ENCODE measurements at places on chromosomes 3 and 15.

GRCh38 chr3:113454057-113454456 is 12.8 kb upstream of the CFAP44 start:
- DNase-seq = no peak

- no peak for DNase-seq
These were observed 62.5 kb downstream of the VPS13C start for GRCh38 chr15:61997786-61998185.

DNA sequence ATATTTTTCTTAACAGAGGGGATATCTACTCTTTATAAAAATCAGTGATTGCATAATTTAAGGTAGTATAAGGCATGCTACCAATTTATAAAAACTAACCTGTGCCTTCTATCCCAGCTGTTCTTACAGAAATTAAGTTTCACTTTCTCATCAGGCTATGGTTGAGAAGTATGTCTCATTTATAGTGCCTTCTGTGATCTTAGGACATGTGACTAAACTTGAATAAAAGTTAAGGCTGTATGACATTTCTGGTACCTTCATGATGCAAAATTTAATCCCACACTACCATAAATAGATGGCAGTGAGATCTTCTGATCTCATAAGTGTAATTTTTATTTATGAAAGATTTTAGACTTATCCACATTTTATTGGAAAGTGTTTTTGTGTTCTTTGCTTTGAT is 12.6 kb downstream of the TIPARP start:
- peak; percentile 27 for DNase-seq

GRCh38 chr3:138796761-138797160 is 38.0 kb downstream of the PIK3CB start:
- DNase-seq = no peak

- no peak for DNase-seq
These were observed 184.1 kb downstream of the ADAMTSL3 start for GRCh38 chr15:83837945-83838571.

GRCh38 chr3:36540888-36541518 is 160.7 kb downstream of the STAC start:
- no peak for DNase-seq

DNA sequence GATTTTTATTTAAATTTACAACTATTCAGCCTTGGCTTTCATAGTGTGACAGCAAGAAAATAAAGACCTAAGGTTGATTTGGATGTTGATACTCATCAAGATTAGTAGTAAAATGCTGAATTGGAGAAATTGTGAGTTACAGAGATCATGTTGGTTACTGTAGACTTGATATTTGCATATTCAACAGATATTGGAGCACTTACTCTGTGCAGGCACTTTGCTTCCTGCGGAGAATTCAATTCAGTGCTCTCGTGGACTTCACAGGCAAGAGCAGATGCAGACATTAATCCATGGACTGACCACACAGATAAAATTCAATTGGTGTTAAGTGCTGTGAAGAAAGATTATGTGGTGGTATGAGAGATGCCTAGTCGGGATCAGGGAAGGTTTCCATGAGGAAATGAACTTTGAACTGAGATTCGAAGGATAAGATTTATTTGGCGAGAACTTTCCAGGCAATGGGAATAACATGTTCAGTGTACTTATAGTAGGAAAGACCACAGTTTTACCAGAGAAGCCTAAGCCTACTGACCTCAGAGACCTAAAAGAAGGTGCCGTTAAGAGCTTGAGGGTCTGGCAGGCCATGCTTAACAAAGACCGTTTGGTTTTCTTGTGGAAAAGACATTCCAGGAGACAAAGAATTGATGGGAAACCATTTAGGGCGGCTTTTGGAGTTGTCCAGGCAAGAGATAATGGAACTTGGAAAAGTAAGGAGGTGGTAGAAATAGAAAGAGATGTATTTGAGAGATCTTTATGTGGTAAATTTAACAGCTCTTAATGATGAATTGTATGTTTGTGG is 4.3 kb downstream of the SELENOT start:
- DNase-seq = no peak

GRCh38 chr3:121152573-121152972 is 244.6 kb downstream of the STXBP5L start:
- no peak for DNase-seq

GRCh38 chr15:39908186-39908585 is 11.9 kb downstream of the GPR176 start:
- DNase-seq = no peak

GRCh38 chr3:176906046-176906905 is 291.0 kb downstream of the TBL1XR1 start:
- no peak for DNase-seq

DNA sequence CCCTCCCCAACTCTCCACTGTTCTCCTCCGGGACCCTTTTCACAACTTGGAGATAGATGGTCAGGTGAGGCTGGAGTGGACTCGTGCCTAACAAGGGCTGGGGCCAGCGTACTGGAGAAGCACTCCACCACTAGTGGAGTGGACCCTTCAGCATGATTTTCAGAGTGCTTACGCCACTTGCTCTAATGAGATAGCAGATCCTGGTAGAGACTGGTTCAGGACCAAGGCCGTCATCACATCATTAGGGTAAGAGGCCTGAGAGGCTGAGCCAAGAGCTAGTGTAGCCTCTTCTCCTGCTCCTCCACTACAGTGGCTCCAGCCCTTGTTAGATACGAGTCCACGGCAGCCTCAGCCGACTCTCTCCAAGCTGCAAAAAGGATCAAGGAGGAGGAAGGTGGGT is 66.9 kb upstream of the NTRK3 start:
- DNase-seq = no peak

GRCh38 chr15:52117549-52117948 is 5.0 kb upstream of the BCL2L10 start:
- DNase-seq = no peak

DNA sequence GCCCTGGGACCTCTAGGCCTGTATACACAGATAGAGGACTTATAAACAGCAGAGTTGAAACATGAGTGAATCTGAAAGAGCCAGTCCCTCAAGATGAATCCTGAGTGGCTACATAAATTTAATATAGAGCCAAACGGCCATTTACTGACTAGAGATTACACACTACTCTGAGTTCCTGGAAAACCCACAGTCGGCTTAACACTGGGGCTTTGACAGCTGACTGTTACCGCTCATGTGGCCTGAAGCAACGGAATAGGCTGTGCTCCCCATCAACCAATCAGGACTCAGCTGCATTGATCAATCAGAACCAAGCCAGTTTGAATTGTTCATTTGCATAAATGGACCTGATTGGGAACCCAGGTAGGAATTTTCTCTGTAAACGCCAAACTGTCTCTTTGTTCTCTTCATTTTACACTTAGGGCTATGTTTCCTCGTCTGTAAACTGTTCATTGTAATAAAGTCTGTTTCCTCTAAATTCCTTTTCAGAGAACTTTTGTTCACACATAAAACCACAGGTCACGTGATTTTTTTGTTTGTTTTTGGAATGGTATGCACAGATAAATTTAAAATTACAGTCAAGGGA is 40.5 kb downstream of the CCNL1 start:
- DNase-seq = peak; percentile 73

DNA sequence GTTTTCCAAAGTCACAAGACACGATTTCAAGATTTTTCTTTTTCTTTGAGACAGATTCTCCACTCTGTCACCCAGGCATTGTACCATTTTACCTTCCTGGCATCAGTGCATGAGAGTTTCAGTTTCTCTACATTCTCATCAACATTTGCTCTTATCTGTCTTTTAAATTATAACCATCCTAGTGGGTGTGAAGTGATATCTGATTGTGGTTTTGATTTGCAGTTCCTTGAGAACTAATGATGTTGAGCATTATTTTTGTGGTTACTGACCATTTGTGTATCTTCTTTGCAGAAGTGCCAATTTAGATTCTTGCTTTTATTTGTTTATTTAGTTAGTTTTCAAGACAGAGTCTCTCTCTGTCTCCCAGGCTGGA is 41.2 kb downstream of the ADIPOQ start:
- DNase-seq = no peak

DNA sequence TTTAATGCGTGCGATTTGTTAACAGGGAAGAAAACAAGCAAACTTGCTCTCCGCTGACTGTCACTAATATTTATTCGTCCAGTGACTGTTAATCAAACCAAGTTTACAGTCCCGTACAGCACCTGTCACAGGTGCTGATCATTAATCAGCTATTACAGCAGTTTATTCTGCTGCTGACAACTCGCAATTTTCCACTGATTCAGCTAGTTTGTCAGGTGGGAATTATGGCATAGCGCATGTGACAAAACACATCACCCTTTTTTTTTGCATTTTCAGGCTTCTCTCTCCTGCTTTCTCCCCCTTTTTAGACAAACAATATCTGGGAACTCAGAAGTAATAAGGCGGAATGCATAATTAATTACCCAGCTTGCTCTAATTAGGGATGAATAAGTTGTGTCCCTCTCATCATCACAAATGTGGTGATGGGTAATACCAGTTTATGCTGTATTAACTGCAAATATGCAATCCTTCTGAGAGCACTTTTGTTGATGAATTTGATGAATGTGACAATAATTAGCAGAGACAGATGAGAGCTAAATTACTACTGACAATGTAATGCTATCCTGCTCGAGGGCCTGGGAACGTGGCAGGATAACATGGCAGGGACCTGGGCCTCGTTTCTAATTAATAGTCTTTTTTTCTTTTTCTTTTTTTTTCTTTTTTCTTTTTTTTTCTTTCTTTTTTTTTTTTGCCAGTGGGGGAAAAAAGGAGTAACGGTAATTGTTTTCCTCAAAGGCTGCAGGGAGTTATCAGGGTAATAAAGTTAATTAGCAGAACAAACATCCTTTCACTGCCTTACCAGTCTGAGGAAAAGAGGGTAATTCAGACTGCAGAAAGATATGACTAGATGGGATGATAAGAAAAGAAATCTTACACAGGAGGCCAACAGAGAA is 150.3 kb upstream of the SOX2 start:
- no peak for DNase-seq

- no peak for DNase-seq
These were observed 29.0 kb downstream of the AMOTL2 start for GRCh38 chr3:134345202-134345601.

DNA sequence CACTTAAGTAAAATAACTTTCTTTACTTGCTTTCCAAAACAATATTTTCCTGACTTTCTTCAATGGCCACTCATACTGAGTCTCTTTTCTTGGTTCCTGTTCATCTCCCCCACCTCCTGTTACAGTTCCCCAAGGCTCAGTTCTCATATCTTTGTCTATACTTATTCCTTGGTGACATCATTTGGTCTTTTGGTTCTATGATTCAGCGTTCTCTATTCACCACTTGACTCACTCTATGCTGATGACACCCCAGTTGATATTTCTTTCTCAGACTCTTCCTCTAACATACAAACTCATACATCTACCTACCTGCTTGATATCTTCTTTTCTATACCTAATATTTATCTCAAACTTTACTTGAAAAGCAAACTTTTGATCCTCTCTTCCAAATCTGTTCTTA is 85.0 kb upstream of the P3H2 start:
- no peak for DNase-seq

GRCh38 chr15:97929456-97930229 is 30.9 kb upstream of the ARRDC4 start:
- no peak for DNase-seq

DNA sequence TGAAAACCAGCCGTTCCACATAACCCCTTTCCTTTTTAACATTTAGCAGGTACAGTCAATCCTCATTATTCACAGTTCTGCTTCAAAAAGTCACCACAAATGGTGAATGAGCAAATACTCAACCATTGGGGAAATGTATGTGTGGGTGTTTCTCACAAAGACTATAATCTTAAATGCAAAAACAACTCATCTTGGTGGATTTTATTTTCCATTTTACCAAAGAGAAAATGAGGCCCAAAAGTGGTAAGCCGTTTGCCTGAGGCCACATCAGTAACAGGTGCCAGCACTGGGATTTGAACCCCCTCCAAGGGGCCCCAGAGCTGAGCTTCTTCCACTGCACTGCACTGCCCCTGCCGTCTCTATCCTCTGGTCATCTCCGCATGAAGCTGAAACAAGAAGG is 208.8 kb downstream of the OSBPL10 start:
- DNase-seq = no peak

DNA sequence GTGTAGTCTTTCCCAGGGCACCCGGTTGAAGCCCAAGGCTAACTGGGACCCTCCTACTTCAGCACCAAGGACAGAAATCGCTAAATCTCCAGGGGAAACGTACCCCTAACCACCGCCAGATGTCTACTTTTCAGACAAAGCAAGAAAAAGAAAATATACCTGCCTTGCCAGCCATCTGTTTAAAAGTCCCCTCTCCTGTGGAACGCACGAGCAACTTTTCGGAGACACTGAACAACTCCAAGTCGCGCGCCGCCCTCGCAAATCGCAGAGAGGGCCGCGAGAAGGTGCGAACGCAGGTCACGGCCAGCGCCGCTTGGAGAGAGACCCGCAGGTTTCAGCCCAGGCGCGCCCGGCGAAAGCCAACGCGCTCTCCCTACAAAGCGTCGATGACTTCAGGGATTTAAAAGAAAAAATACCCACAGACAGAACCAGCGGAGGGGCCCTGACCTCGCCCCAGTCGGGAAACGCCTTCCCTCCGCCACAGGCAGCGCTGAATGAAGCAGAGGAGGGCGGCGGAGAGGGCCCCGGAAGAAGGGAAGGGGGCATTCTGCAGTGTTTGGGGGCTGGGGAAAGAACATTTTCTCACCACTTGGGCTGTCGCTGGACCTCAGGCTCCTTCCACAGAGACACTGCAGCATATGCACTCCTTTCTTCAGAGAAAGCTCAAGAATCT is 213.1 kb downstream of the FGF12 start:
- DNase-seq = no peak

- DNase-seq = no peak
These were observed 36.2 kb upstream of the LRTM1 start for GRCh38 chr3:54964081-54964480.

GRCh38 chr3:184134746-184135148 is 411 bp upstream of the EIF2B5 start:
- DNase-seq = no peak

DNA sequence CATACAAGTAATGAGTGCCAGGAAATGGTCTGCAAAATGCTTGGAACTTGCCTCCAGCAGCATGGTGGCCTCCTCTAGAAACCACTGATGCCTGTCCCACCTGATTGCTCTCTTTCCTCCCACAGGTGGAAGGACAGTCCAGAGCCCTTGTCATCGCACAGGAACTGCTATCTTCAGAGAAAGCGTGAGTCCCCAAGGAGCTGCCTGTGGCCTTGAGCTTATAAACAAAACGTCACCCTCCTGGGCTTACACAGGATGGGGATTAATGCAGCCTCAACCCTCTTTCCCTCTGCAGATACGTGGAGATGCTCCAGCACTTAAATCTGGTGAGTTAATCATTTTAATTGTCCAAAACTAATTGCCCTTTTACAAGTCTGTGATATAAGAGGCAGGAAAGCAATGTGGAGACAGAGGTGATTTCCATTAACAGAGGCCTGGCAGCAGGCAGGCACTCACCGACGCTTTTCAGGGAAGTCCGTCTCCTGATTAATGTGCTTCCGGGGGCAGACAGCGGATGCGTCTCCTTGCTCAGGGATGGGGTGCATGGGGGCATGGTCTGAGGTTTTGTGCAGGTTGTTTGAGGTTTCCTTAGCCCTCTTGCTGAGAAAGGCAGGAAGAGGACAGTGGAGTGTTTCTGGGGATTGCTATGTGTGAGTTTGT is 61.8 kb downstream of the FGD5 start:
- no peak for DNase-seq

DNA sequence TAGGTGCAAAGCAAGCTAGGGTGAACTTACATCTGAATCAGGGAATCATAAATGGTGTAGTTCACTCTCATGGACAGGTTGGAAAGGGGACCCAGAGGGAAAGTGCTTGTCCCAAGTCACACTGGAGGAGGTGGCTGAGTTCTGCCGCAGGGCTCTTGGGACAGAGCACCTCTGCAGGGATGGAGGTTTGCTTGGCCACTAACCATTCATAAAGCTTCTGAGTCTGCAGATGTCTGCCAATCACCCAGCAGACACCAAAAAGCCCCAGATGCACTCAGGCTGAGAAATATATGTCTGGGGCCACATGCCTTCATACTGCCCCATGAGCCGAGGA is 17.9 kb upstream of the RTP2 start:
- DNase-seq = no peak
